ENCODE measurements at places on chromosomes 4 and X.
A peak's percentile ranks its signal among the peaks of the same experiment; 100 is the strongest.

DNA sequence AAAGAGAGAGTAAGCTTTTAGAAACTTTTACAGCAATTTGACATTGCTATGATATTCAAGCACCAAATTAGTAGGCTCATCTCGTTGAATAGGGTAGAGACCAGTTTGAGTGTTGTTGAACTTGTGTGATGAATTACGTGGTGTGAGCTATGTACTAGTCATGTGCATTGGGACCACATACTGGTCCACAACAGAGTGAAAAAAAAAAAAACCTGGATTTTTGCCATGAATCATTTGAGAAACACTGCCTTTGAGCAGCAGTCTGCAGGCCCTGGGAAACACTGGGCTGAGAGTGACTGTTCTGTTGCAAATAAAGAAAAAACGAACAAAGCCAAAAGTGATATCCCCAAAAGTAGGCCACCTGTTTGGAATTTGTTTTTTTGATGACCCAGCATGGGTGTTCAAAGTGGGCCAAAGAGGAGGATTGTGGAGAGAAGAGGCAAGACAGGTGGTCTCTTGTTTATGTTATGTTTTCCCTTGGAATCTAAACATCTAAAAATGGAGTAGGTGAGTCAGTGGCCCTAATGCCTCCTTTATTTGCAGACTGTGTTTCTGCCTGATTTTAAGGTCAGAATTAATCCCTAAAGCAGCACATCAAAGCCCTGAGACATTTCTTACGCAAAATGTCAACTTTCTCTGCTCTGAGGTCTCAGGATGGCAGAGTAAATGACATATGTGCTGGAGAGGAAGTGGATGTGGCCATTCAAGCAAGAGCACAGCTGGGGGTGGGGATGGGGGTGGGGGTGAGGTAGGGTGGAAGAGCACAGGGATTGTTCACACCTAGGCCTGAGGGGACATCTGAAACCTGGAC is 33.5 kb downstream of the TAF7L start:
- DNase-seq, result no peak

- no peak for DNase-seq
These were observed 3.5 kb downstream of the MND1 start for GRCh38 chr4:153348006-153348405.

GRCh38 chr4:12912896-12913418 is 571.2 kb downstream of the RAB28 start:
- no peak for DNase-seq

DNA sequence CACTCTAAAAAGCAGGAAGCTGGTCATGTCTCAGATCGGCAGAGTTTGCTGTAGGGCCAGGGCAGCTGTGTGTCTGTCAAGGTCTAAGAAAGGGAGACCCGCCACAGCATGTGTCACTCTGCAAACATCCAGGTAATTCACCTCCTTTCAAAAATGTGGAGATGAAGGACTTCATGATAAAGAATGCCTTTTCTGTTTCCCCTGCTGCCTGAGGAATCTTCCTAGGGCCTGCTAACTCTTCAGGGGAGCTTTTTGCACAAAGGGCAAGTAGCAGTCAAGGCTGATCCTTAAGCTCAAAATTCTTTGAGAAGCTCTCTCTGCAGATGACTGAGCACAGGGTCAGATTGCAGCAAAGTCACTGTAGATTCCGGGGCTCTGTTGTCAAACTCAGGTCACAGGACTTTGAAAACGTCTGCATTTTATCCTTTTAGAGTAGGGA is 21.1 kb downstream of the RASL11B start:
- DNase-seq, result no peak

- no peak for DNase-seq
These were observed 1251.6 kb upstream of the AGA start for GRCh38 chr4:178693816-178694215.

DNA sequence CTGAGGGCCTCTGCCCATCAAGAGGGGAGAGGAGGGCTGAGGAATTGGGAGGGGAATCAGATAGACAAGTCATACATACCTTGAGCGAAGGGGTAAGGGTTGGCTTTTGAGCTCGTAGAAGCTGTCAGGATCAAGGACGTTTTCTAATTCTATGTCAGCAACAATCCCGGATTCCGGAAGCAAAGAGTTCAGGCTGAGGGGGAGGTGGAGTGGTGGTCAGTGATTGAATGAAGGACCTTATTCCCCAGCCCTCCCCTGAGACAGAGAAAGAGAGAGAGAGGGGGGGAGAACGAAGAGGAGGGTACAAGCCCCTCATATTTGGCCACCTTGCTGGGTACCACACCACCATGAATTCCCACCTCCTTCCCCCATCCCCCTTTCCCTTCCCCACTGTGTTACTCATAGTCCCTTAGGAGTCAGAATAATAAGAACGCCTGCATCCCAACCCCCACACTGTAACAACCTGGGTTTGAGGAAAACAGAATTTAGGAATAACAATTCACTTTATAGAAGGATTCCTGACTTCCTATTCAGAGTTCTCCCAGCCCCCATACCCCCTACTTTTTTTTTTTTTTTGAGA is 2.7 kb downstream of the TFE3 start:
- no peak for DNase-seq

DNA sequence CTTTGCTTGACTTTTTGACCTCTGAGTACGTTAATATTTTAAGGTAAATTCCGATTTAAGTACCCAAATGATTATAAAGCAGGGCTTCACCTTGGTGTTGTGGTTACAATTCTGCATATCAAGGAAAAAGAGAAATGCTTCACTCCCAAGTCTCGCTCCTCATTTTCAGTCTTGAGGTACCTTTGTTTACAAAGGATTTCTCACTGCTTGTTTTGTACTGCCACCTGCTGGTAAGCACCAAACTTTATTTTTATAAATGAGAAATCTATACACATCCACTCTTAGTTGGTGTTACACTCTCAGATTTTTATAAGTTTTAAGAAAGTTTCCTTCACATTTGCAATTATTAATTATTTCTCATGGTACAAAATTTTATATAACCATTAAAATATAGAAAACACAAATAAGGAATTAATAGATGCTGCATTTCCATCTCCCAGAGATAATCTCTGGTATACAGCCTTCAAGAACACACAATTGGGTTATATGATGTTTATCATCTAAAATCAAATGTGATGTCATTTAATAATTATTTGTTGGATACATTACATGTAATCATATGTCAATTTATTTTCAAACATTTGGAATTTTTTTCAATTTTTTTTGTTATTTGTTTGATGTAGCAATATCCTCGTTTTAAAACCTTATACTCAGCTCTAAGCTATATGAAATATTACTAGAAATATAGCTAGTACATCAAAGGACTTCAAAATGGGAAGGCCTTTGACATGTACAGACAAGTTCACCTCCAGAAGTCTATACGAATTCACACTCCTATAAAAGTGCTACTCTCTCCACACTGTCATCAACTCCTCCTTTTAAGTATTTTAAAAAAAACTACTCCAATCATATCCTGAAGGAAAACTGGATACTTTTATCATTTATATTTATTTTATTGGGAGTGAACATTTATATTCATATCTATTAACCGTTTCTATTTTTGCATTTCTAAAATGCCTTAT is 179.9 kb downstream of the KCNIP4 start:
- DNase-seq, result no peak

- DNase-seq, result no peak
These were observed 10.7 kb upstream of the HCCS start for GRCh38 chrX:11100281-11101035.

- no peak for DNase-seq
These were observed 3.7 kb downstream of the KIF4A start for GRCh38 chrX:70293621-70294020.

GRCh38 chrX:7109049-7109531 is 38.4 kb upstream of the STS start:
- DNase-seq, result no peak

DNA sequence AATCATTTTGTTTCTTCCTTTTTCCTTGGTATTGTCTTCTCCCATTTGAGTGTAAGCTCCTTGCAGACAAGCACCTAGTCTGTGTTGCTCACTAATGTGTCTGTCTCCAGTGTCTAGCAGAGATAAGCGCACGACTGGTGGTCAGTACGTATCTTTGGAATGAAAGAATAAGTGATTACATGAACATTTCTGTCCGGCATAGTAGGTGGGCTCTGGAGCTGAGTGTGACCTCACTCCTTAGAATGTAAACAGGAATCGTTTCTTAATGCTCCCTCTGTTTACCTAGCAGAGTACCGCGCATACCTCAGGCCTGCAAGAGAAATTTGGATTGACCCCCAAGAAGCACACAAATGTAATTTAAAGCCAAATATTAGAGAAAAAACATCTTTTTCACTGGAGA is 235.4 kb downstream of the MAML3 start:
- no peak for DNase-seq

DNA sequence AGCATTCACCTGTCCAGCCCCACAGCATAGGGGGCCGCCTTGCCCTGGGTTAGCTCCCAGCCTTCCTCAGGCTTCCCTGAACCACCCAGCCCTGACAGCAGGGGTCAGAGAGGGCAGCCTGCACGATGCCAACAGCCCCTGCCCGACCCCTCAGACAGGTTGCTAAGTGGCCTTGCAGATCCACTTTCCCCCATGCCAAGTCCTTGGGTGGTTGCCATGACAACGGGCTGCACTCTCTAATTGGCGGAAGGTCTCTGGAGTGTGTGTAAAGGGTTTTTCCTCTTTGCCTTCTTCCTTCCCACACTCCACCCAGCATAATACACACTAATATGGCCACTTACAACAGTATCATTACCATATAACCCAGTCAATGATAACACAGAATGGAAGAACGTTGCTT is 99.6 kb upstream of the AFAP1 start:
- no peak for DNase-seq

- DNase-seq, result no peak
These were observed 47.5 kb upstream of the GALNT7 start for GRCh38 chr4:173121076-173121561.

GRCh38 chr4:160110891-160111290 is 1008.0 kb downstream of the RAPGEF2 start:
- DNase-seq, result no peak

- DNase-seq, result no peak
These were observed 71.0 kb downstream of the DDX60L start for GRCh38 chr4:168409089-168409801.

DNA sequence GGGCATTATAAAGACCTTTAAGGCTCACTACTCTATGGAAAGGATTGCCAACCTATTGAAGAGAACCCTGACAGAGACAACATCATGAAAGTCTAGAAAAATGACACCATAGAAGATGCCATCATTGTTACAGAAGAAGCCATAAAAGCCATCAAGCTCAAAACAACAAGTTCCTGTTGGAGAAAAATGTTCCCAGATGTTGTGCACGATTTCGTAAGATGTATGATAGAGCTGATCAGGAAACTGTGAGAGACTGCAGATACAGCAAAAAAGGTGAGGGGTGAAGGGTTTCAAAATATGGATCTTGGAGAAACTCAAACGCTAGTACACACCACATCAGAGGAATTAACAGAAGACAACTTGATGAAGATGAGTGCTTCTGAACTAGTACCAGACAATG is 53.3 kb downstream of the WDFY3 start:
- DNase-seq, result no peak

DNA sequence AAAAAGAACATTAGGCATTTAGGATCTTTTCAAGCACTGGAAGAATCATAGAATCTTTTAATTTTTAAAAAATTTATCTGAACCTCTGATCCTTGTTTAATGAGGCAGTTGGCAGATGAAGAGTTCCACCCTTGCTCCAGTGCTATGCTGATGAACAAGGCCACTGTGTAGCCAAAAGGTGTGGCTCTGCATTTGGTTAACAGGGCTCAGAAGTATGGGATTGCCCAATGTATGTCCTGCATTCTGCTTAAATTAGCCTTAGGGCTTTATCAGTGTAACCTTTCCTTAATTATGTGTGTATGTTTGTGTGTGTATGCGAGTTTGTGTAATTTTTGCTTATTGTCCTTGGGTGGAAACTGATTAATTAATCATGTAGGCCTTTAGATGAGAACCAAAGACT is 43.3 kb upstream of the PPM1K start:
- DNase-seq, result no peak

DNA sequence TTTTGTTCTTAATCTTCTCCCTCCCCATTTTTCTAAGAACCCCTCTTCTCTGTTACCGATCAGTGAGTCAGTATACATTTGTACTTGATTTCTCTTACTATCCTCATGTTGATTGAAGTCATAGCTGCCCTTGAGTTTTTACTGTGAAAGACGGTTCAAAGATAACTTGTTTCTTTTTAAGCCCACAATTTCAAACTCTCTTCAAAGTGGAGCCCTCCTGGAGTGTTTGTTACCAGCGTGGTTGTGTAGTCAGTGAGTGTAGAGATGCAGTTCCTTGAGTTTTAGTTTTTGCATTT is 7.9 kb downstream of the PPP1R3F start:
- DNase-seq, result no peak

GRCh38 chrX:96436105-96436504 is 248.5 kb upstream of the DIAPH2 start:
- no peak for DNase-seq

GRCh38 chr4:129978315-129978714 is 882.4 kb downstream of the C4orf33 start:
- no peak for DNase-seq

DNA sequence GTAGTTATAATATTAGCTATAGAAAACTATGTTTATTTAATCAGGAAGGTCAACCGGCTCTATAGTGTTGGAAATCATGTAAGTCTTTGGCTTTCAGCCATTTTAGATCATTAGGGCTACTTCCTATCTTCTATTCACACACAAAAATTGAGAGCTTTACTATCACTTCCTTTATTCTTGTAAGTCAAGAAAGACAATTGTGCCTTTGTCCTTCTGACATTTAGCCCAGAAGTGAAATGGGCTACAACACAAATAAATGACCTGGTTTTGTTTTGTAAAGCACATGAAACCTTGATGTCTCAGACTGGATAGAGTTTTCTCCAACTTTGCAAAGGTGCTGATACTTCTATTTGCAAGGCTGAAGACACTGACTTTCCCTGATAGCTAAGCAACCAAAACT is 122.4 kb upstream of the ACSL4 start:
- DNase-seq, result no peak

- DNase-seq, result peak; percentile 9
These were observed at the start of gene STBD1 for GRCh38 chr4:76305971-76306881. Gene STBD1, plus strand, starts transcription at chr4:76306733. Its CDS starts 37 bp downstream, at chr4:76306770.

- DNase-seq, result no peak
These were observed 116.9 kb upstream of the AR start for GRCh38 chrX:67426946-67427345.

- DNase-seq, result no peak
These were observed 52.1 kb downstream of the PWWP3B start for GRCh38 chrX:106220177-106220576.

DNA sequence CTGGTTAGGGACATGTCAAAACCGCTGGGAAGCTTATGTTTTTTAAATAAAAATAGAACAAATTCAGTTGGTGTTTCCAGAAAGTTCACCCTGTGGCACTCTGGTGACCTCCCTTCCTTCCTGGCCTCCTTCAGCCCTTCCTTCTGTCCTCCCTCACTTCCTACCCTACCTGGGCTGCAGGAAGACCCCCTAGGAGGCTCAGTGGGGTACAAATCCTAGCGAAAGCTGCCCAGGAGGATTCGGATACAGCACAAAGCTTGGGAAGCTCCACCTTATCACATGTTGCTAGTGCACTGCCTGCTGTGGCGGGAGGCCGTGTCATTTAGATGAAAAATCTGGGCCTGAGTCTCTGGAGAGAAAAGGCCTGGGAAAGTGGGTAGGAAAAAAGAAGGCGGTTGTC is 60.5 kb downstream of the FHDC1 start:
- no peak for DNase-seq

Measured in stimulated activated CD4-positive, alpha-beta T cell treated with anti-CD3 and anti-CD28 coated beads, Interleukin-15, amount 100 ng/mL, for 1 hour (primary cell).